ENCODE measurements at places on chromosomes 12 and 14.

DNA sequence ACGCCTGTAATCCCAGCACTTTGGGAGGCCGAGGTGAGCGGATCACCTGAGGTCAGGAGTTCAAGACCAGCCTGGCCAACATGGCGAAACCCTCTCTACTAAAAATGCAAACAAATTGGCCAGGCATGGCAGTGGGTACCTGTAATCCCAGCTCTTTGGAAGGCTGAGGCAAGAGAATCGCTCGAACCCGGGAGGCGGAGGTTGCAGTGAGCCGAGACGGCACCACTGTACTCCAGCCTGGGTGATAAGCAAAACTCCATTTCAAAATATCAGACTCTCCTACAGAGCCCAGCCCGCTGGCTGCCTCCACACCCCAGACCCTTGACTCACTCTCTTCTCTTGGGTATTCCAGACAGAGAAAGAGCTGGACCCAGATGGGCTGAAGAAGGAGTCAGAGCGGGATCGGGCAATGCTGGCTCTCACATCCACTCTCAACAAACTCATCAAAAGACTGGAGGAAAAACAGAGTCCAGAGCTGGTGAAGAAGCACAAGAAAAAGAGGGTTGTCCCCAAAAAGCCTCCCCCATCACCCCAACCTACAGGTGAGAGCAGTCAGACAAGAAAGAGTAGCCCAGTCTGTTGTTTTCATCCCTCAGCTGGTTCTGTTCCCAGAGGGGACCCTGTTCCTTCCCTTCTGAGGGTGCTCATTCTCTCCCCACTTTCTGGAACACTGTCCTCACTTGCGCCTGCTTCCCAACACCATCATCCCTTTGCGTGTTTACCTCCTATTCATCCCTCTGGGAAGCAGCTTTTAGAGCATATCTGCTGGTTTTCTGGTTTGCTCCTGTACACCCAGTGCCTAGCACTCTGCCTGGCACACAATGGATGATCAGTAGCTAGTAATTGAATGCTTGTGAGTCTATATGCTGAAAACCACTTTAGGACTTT is 19.7 kb downstream of the AGAP2 start:
- no peak for DNase-seq

GRCh38 chr12:52279422-52280318 is 5.2 kb downstream of the KRT86 start:
- no peak for DNase-seq

DNA sequence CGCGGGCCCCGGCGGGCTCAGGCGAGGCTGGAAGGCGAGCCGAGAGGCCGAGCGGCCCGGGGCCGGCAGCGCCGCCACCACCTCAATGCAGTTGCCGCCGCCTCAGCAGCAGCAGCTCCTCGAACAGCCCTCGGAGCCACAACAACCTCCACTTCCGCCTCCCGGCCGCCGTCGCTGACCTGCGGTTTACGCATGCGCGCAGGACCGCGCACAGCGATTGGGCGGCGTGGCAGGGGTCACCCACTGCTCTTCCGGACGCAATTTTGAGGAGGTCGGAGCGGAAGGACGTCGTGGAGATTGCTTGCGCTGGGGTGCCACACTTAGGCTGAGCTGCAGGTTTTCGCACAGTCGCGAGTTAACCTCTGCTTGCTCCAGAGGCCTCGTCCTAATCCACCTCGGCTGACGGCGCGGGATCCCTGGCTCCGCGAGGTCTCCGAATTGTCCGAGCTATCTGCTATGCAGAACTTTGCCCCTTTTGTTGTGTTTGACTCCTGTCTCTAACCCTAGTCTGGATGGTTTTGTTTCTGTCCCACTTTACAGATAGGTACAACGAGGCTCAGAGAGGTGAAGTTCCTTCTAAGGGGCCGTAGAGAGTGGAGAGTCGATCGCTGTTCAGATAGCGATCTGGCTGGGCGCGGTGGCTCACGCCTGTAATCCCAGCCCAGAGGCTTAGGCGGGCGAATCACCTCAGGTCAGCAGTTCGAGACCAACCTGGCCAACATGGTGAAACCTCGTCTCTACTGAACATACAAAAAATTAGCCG is at the start of the genes ACAD10 and BRAP:
TSS of gene ACAD10 (plus strand) at position 243 of the 763 bp plus-strand sequence. CDS start 6,657 bp downstream, outside the sequence.
TSS of gene BRAP (minus strand) at position 146 of the 763 bp plus-strand sequence. CDS start 164 bp downstream, outside the sequence.
- DNase-seq = peak; percentile 92

- DNase-seq = no peak
Measured at GRCh38 chr12:127238107-127238506, 1028.9 kb upstream of the TMEM132C start.

DNA sequence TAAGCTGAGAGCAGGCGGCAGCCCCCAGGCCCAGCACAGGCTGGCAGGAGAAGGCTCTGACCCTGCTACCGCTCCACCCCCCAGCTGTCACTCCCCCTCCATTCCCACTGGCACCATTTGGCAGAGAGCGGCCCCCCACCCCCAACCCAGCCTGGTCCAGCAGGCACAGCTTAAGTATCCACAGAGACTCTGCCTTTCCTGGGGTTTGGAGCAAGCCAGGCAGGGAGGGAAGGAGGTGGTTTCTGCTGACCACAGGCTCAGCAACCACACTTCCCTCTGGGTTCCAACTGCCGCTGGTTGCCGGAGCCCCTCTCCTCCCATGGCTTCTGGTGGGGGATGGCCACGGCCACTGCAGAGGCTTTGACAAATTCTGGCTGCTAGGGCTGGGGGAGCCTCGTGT is 30.5 kb upstream of the CCND2 start:
- DNase-seq = no peak

DNA sequence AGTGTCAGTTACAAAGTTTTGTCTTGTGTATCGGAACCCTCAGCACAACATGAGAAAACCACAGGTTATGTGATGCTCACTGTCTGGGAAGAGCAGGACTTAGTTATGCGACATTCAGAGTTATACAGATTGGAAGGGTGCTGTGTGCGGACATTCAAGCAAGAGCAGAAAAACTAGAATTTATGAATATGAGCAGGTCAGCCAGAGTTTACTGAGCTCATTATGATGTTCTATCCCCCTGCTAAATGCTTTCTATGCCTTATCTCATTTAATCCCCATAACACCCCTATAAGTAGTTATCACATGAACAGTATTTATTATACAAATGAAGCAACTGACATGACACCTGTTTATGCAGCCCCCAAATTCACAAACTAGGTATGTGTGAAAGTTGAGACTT is 1083.2 kb downstream of the FLRT2 start:
- DNase-seq = no peak

DNA sequence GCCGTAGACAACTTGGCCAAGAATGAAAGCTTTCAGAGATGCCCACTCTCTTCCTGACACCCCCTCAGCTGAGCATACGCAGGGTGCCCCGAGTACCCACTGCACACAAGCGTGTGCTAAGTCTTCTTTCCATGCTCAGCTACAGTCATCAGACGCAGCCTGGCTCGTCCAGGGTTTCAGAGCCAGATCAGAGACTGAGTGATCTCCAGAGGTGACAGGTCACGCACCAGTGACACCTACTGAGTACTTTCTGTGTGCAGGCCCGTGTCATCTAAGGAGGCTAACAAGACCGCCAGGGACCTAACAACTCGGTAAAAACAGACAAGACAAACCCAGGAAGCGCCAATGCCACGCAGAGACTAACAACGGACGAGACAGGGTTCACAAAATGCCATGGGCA is 25.1 kb downstream of the STX2 start:
- no peak for DNase-seq

DNA sequence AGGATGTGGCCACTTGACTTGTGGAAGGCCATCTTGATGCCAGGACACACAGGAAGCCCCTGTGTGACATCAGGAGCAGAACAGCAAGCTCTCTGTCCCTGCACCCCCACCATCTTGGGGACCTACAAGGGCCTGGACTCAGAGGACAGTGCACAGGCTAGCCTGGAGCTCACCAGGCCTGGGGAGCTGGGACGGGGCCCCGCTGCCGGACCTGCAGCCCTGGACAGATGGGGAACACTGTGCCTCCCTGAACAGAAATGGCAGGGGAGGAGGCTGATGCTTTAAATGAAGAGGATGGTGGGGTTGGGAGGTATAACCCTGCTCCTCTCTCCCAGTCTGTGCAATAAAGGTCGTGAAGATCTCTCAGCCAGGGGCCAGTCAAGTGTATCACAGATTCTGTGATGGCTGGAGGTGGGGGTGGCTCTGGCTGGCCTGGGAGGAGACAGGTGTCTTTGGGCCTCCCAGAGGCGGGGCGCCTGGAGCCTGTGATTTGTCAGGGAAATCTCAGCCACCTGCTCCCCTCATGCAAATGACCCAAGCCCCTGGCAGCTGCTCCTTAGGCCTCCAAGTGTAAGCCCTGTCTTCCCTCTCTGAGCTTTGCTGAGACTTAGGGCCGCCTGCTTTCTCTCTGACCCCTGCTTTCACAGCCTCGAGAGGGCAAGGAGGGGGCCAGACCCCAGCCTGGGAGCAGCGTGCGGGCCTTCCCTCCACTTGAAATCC is 1.1 kb upstream of the GNB3 start:
- DNase-seq = no peak

- DNase-seq = no peak
Measured at GRCh38 chr12:52311285-52311648, 9.9 kb downstream of the KRT83 start.

DNA sequence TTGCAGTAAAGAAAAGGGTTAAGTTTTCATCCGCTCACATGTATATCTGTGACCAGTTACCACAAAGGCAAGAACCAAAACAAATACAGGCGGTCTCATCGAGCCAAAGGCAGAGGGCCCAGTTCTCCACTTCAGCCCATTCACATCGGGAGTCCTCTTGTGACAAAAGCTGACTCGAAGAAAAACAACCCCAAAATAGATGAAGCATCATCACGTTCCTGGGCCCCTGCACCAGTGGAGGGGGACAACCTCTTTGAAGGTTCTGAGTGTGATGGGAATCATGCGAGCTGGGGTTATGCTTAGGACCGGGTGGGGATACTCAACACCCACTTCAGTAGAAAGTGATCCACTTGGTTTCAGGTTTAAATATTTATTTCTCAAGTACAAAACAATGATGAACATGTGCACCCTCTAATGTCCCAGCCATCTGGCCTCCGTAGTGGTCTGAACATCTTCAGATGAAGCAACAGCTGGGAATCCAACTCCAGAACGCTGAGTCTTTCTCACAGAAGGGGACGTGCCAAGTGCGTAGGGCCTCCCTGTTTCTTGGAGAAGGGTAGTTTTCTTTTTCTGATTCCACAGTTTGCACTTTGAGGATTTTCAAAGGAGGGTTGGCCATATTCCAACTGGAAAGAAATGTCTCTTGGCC is 8.4 kb downstream of the GSC start:
- DNase-seq = no peak

DNA sequence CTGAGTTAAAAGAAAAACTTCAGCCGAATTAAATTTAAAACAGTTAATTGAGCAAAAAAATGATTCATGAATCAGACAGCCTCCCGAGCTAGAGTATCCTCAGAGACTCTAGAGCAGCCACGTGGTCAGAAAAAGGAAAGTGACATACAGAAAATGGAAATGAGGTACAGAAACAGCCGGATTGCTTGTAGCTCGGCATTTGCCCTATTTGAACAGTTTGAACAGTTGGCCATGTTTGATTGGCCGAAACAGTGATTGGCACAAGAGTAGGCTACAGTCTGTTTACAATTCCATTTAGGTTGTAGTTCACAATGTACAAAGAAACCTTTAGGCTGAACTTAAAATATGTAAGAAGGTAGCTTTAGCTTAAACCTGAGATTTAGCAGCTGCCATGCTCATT is 12.9 kb upstream of the OXA1L start:
- DNase-seq = no peak

- no peak for DNase-seq
Measured at GRCh38 chr12:115697340-115697739, 580.2 kb downstream of the MED13L start.

- no peak for DNase-seq
Measured at GRCh38 chr14:81743605-81744004, 210.0 kb upstream of the SEL1L start.

- no peak for DNase-seq
Measured at GRCh38 chr14:102917056-102917385, 5.4 kb upstream of the AMN start.

GRCh38 chr14:98364961-98365360 is 907.0 kb downstream of the BCL11B start:
- no peak for DNase-seq

DNA sequence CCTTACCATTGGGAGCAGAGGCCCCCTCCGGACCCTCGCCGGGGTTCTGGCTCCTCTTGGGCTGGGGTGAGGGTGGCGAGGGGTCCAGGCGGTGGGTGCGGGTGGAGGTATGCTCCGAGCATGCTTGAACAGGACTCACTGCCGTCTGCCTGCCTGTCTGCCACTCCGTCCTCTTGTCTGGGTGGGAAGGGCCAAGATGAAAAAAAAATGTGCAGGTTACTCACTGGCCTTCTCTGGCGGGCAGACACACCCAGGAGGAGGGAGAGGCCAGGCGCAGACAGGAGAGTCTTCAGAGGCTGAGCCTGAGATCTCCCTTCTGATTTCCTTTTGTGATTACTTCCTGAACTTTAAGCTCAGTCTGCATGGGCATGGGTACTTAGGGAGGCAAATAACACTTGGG is 76.1 kb downstream of the STON2 start:
- DNase-seq = no peak

DNA sequence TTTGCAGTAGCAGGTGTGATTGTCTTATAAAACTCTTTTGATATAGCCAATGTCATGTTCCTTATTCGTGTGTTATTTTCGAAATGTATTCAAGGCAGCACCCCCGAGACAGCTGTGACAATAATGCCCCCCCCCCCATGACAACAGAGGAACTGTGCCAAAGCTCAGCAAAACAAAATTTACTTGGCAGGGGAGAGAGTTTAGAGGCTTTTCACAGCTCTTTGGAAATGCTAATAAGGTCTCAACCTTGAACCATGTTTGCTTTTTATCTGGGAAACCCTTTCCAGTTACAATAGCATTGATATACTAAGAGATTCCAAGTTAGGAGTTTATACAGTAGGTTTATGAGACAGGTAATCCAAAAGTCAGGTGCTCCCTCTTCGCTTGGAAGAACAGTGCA is 56.4 kb upstream of the USP44 start:
- DNase-seq = no peak

GRCh38 chr14:102084931-102085330 is 1.9 kb downstream of the HSP90AA1 start:
- DNase-seq = no peak

GRCh38 chr12:100632445-100632892 is 59.0 kb downstream of the GAS2L3 start:
- no peak for DNase-seq

- DNase-seq = no peak
Measured at GRCh38 chr14:67358924-67359774, 455 bp downstream of the ATP6V1D start.
